Right atrium auricular region (tissue), 2 donors: ENCODE measurements at places on chromosomes 5 and 9. TPM values are rescaled to one million over a fixed set of nuclear protein-coding genes. Genes with fewer than 3 reads are reported as not detected.

DNA sequence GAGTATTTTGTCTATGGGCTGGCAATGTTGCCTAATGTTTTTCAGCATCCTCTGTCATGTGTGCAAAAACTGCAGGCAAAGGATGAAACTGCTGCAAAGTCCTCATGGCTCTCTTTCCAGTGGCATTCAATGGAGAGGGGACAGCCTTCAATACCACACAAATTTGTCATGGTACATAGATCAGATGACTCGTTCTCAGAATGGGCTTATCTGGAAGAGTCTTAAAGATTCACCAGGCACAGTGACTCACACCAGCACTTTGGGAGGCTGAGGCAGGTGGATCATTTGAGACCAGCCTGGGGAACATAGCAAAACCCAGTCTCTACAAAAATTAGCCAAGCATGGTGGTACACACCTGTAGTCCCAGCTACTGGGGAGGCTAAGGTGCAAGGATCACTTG is 5.3 kb downstream of the CDKN2AIPNL start:
- no peak for DNase-seq

GRCh38 chr5:132000677-132001453 is 10.6 kb downstream of the ACSL6 start:
- no peak for DNase-seq

GRCh38 chr5:3602785-3603502 is 7.3 kb downstream of the IRX1 start:
- no peak for DNase-seq

GRCh38 chr5:85760519-85760918 is 857.2 kb upstream of the COX7C start:
- no peak for DNase-seq

DNA sequence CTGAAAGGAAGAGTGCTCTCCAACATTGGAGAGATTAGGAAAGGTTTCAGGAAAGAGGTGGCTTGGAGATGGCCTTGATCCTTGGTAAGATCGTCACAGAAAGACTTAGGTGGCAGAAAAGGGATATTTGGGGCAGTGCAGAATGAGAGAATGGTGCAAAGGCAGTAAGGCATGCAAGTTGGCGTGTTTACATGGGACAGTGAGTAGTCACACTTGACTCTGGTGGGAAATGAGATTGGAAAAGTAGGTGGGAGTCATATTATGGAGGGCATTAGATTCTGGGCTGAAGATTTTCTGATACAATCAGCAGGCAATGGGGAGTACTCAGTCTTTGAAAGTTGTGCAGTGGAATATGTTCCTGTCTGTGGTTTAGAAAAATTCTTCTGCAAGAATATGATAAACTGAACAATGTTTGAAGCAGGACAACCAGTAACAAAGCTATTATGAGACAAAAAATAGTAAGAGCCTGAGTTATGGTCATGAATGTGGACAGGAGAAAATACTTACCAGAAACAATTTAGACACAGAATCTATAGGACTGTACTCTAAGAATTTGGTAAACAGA is 76.2 kb upstream of the ANKRD55 start:
- no peak for DNase-seq

DNA sequence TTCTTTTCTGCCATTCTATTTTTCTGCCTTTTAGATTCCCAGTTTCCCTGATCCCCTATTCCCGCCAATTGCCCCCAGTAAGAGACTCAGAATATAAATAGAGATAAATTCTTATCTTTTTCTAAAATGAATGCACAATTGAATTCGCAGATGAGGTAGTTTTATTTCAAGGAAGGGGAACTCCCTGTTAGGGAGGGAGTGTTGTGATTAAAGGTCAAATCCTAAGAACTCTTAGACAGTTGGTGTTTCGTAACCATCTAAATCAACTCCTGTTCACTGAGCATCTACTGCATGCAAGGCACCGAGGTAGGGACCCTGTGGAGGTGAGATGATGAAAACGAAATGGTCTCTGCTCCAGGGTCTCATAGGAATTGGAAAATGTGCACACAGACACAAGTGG is 7.7 kb upstream of the MAP3K1 start:
- no peak for DNase-seq

The FYB1 gene
- total RNA-seq: 8.4 TPM

The TMEM174 gene
- not detected for total RNA-seq

The CCNH gene
- 55.6 TPM for total RNA-seq

The TNFSF15 gene
- total RNA-seq: not detected
